Caco-2 (cell line): ENCODE measurements at places on chromosomes 6 and 20. TPM values are rescaled to one million over a fixed set of nuclear protein-coding genes. Genes with fewer than 3 reads are reported as not detected.

The GMNN gene
- 66.5 and 70.0 TPM in 2 replicates for total RNA-seq

The LGSN gene
- total RNA-seq, result 10.8 and 13.2 TPM in 2 replicates

The HIVEP1 gene
- 22.8 and 24.9 TPM in 2 replicates for total RNA-seq

The HAO1 gene
- not detected in 2 replicates for total RNA-seq

The TMEM200A gene
- 15.6 and 16.3 TPM in 2 replicates for total RNA-seq

The ADGRF5 gene
- not detected in 2 replicates for total RNA-seq

The KCNK16 gene
- total RNA-seq, result not detected in 2 replicates

The STMND1 gene
- not detected in 2 replicates for total RNA-seq

The CST5 gene
- not detected in 2 replicates for total RNA-seq

- no peak for DNase-seq
Observed at GRCh38 chr6:147248859-147249258, 44.6 kb downstream of the STXBP5 start.

DNA sequence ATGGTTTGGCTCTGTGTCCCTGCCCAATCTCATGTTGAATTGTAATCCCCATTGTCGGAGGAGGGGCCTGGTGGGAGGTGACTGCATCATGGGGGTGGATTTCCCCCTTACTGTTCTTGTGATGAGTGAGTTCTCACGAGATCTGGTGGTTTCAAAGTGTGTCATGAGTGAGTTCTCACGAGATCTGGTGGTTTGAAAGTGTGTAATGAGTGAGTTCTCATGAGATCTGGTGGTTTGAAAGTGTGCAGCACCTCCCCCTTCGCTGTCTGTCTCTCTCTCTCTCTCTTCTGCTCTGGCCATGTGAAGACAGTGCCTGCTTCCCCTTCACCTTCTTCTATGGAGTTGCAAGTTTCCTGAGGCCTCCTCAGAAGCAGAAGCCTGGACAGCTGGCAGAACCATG is 87.6 kb downstream of the MYLK4 start:
- DNase-seq, result no peak

- DNase-seq, result no peak
Observed at GRCh38 chr6:81895511-81896185, 143.2 kb upstream of the TENT5A start.

DNA sequence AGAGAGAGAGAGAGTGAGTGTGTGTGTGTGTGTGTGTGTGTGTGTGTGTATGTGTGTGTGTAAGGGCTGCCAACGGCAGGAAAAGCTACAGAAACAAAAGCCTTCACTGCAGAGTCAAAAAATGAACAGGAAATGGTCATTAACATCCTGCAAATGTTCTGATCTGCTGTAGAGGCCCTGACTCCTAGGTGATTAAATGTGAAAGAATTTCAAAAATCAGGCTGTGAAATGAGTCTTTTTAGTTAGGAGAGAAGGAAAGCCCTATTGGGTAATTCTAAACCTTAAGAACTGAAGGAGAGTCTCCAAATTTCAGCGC is 166.5 kb upstream of the MYLIP start:
- no peak for DNase-seq

GRCh38 chr20:10332656-10333415 is 101.2 kb downstream of the MKKS start:
- no peak for DNase-seq

DNA sequence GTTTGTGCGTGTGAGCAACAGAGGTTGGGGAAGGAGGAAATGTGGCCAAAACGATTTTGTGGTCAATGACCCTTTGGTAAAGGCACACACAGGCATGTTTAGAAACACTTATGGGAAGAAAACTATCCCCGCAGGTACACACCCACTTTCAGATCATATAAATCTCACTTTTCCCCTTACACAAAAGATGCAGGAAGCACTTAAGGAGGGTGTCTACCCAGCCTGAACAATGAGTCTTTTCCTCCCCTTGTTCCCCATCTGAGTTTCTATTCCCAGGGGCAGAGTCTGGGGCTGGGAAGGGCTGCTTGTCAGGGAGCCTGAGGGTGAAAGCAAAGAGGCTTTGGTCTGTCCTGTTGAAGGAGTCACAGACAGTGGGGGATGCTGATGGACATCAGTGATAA is 193.2 kb upstream of the SALL4 start:
- no peak for DNase-seq

DNA sequence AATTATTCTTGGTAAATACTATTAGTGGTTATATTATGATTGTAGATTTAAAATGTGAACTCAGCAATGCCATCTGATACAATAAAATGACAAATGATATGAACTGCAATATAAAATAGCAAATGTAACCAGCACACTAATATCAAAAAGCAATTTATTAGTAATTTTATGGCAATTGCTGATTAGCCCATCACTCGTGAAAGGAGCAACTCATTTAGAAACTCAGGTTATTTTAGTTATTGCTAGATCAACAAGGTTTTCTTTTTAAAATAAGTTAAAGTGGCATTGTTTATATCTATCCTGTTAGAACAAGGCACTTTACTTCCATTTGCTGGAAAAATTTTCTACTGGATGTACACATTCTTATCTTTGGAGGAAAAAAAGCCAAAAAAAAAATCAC is 18.4 kb upstream of the MCUR1 start:
- DNase-seq, result no peak

GRCh38 chr20:58268936-58269619 is 40.4 kb upstream of the RAB22A start:
- no peak for DNase-seq

DNA sequence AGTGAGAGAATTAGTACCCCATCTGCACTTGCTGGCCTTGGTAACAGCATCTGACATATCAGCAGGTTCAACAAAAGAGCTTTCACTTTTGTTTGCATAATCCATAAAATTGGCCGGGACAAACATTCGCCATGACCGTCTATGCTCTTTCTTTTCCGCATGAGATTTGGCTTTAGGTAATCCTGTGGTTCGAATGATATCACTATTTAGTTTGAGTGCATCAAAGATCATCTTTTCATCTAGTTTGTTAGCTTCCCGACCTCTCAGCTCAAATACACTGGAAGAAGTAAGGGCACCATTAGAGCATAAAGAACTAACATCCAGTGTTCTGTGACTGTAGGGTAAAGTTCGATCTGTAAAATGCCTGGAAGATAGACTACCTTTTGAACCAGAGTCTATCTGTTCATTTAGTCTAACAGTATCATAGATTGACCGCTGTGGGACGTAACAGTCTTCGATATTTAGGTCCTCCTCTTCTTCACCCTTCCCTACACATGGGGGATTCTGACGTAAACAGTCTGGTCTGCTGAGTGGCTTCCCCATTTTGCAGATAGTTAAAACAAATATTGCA is 101.6 kb downstream of the DST start:
- DNase-seq, result no peak

DNA sequence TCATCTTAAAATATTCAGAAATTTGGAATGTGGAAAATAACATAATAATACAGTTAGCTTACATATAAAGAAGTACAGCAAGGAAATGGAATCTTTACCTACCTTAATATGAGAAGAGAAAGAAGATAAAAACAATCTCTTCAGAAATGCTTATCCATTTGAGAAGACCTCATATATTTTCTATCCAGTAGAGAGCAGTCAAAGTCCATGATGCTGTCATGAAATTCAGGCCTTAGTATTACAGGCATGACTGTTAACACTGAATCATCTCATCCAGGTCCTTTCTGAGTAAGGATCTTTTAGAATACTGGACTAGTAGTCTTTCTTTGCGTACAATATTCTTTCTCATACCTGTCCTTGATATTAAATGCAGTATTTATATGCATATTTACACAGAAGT is 713.4 kb downstream of the CD109 start:
- DNase-seq, result no peak

DNA sequence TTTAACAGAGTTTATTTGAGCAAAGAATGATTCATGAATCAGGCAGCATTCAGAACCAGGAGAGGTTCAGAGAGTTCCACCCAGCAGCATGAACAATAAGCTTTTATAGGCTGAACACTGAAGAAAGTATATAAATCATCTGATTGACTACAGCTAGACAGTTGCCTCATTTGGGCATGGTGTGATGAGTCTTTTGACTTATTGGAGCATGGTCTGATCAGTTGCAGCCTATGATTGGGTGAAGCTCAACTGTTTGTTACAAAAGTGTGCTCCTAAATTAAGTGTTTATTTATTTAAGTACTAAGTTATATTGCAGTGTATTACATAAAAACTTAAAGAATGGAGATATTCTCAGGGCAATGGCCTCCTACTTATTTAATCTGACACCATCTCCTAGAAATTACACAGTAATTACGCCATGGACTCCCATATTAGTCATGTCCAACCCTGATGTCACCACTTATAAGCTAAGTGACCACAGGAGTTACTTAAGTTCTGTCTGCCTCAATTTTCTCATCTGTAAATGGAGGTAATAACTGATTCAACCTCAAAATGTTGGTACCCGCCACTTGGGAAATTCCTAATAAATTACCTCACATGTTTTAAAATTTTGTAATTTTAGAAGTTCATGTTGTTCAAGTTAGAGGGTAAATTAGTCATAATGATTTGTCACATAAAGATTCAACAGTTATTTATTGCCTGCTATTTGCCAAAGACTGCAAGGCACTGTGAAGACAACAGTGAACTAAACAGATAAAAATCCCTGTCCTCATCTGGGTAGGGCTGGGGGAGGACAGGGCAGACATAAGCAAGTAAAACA is 15.2 kb upstream of the ROS1 start:
- no peak for DNase-seq

- no peak for DNase-seq
Observed at GRCh38 chr6:79617518-79617941, 13.6 kb upstream of the SH3BGRL2 start.

- no peak for DNase-seq
Observed at GRCh38 chr6:142796571-142796970, 148.4 kb downstream of the HIVEP2 start.

DNA sequence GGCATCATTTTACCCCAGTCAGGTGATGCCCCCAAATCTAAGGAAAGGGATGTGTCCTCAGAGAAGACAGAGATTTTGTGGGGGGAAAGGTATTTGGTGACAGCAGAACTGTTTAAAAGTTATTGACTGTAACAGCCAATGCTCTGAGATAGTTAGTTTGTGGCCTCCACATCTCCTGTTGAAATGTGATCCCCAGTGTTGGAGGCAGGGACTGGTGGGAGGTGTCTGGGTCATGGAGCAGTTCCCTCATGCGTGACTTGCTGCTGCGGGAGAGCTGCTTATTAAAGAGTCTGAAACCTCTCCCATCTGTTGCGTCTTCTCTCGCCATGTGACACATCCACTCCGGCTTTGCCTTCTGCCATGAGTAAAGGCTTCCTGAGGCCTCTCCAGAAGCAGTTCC is 282.8 kb upstream of the FOXQ1 start:
- no peak for DNase-seq

GRCh38 chr6:8434727-8435092 is 635 bp downstream of the SLC35B3 start:
- no peak for DNase-seq

DNA sequence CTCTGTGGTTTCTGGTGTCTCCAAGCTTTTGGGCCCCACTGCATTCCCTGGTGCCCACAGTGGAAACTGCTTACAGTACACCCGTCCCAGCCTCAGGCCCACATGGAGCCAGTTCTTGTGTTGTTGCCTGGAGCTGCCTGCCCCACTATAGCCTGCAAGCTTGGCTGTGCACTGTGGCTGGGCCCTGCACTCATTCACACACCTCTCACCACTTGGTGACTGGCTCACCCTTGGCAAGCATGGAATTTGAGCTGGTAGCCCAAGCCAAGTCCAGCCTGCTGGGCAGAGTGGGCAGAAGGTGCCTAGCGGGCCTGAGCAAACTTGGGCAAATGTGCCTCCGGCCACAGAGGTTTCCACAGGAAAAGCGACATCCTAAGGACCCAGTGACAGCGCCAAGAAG is 472.3 kb downstream of the MMUT start:
- no peak for DNase-seq

GRCh38 chr6:154928325-154928922 is 66.7 kb upstream of the TIAM2 start:
- peak; percentile 47 for DNase-seq

DNA sequence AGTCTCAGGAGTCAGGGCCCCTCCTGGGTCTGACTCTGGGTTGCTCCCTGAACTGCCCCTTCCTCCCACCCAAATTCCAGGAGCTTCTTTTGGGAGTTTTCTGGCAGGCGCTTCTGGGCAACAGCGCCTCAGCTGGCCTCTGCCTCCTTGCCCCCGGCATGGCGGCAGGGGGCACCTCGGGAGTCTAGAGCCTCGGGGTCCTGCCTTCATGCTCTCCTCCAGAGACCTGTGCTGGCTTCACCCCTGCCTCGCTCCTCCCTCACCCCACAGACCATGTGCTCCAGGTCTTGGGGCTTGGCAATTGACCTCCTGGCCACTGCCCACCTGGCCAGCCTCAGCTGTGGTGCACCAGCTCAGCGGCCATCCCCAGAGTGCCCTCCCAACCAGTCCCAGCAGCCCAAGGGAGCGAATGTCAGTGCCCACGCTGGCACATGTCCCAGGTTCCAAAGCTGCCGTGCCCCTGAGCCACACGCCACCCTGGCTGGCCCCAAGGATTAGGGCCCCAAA is 43.4 kb downstream of the SRC start:
- DNase-seq, result peak; percentile 44

- DNase-seq, result peak; percentile 65
Observed at GRCh38 chr20:51206032-51206662, 183.2 kb upstream of the KCNG1 start.

GRCh38 chr20:56111961-56112730 is 106.8 kb upstream of the CBLN4 start:
- DNase-seq, result no peak

- DNase-seq, result no peak
Observed at GRCh38 chr20:64047968-64048401, 1.5 kb downstream of the SOX18 start.

DNA sequence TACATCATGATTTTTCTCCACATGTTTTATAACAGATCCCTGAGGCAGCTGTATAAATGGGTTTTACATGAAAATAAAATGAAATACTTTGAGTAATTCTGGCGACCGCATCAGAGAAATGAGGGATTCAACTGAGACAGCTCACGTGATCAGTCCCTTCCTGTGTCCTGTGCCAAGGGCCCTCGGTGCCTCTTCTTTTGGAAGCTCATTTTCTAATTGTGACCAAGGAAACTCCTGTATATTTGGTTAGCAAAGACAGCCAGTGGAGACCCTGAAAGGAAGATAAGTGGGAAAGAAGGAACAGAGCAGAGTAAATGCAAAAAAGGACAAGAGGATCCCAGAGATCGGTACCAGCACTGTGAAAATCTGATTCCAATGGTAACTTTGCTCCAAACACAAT is 129.9 kb downstream of the FYN start:
- no peak for DNase-seq

- no peak for DNase-seq
Observed at GRCh38 chr20:50256577-50256976, 65.9 kb downstream of the CEBPB start.

- no peak for DNase-seq
Observed at GRCh38 chr6:117137711-117138110, 127.6 kb upstream of the VGLL2 start.

- no peak for DNase-seq
Observed at GRCh38 chr20:36264426-36265246, 28.4 kb downstream of the AAR2 start.

DNA sequence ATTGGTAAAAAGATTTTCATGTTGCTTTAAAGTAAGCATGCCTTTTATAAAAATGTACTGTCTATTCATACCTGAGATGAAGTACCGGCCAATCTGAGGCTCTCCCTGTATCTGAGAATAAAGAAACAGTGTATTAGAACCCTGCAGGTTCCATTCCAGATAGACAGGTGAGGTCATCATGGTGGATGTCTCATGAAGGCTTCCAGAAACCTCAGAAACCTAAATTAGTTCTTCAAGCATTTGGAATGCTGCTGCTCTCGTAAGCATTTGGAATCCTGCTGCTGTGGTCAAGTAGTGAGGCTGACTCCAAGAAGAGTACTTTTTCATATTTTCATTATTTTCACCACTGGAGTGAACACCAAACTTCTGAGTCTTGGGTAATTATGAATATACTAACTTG is 642.3 kb downstream of the MAFB start:
- no peak for DNase-seq

- DNase-seq, result no peak
Observed at GRCh38 chr6:139373928-139374356, 506 bp downstream of the CITED2 start.
